ENCODE measurements at places on chromosomes 2 and 18. TPM values are rescaled to one million over a fixed set of nuclear protein-coding genes. Genes with fewer than 3 reads are reported as not detected.
A peak's percentile ranks its signal among the peaks of the same experiment; 100 is the strongest.

- no peak for DNase-seq
Measured at GRCh38 chr18:12772111-12772510, 69.3 kb downstream of the PSMG2 start.

DNA sequence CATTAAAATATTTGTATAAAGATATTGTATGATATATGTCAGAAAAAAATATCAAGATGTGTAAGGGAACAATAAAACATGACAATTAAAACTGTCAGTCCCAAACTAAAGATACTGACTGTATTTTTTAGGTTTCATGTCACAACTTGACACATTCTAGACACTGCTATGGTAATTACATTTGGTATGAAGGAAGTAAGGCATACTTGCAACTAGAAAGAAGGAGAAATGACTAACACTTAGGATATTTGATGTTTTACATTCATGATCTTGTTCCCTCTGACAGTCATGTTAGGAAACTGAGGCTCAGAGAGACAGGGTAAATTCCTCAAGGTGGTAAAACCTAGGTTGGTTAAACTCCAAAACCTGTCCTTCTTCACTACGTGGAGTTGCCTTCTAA, 68.3 kb downstream of the TMEFF2 start:
- DNase-seq = no peak

DNA sequence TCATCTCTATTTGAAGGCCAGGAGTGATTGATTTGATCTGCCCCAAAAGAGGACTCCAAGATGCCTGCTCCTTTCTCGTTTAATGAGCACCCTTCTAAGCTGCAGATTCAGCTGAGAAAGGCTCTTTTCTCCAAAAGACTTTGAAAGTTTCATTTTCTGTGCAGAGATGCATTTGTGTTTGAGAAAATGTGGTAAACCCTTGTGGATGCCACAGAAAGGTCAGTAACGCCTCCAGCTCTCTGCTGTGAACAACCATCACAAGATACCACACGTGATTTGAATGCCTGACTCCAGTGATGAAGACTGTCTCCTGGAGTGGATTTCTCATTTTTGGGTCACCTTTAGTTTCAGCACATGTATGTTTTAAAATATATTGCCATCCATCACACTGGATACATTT, 35.0 kb upstream of the CCDC85A start:
- DNase-seq = no peak

- no peak for DNase-seq
Measured at GRCh38 chr2:106642679-106643078, 155.5 kb downstream of the CD8B2 start.

GRCh38 chr2:179177694-179178093, 86.9 kb downstream of the SESTD1 start:
- no peak for DNase-seq

DNA sequence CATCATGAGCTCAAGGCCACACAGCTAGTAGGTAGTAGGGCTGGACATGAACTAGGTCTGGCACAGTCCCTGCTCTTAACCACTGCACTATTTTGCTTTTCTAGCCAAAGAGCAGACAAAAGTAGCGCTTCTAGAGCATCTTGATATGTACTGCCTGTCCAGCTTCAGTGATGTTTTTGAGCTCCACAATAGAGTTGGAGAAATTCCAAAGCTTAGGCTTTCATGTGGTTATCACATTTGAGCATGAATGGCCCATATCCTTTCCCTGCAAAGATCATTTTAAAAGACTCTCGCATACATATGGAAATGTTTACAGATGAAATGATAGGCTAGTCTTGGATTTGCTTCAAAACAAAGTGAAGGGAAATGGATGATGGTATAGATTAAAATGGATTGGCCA, 128.7 kb downstream of the MAP3K20 start:
- DNase-seq = no peak

DNA sequence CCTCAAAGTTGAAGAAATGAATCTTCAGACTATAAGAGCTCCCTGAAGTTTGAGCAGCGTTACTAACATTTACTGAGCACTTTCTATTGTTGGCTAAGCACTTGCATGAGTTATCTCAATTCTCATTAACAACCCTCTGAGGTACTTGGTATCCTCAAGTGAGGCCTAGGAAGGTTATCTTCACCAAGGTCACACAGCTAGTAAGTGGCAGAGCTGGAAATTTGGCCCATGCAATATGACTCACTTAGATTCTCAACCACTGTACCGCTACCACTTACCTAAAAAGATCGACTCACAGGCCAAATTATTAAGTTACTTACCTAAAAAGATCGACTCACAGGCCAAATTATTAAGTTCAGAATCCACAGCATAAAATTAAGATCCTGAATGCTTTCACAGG, 8.7 kb upstream of the METAP1D start:
- DNase-seq = no peak

- DNase-seq = no peak
Measured at GRCh38 chr2:143150287-143150686, 21.1 kb downstream of the ARHGAP15 start.

DNA sequence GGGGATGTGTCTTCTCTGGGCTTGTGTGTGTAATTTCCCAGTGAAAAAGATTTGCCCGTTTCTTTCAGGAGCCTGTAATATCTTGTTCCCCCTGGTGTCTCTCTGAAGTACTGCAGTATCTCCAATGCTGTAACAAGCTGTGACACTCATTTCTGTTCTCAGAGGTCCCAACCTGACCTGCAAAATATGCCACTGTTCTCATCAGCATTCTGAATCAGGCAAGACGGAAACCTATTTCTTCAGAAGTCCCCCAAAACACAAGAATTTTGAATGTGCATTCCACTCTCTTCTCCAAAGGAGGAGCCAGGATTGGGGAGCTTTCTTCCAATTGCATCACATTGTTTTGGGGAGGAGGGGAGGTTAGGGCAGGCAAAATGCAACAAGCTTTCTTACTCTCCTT, 77.0 kb upstream of the CNGA3 start:
- DNase-seq = peak; percentile 37

GRCh38 chr2:20157193-20157891, 67.6 kb downstream of the SDC1 start:
- no peak for DNase-seq

DNA sequence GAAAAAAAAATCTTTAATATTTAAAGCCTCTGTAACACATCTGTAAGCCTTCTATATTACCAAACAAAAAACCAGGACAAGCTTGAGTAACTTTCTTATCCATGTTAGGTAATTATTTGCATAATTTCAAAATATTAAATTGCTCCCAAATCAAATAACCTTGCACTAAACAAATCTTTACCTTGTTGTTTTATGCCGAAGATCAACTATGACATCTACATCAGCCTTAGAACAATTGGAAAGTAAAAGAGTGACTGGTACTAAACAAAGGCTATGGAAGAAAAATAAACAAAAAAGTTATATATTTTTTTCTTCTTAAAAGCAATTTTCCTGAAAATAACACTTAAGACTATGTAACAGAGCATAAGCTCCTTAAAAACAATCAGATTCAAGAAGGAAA, 71.2 kb upstream of the SLC25A52 start:
- DNase-seq = no peak

DNA sequence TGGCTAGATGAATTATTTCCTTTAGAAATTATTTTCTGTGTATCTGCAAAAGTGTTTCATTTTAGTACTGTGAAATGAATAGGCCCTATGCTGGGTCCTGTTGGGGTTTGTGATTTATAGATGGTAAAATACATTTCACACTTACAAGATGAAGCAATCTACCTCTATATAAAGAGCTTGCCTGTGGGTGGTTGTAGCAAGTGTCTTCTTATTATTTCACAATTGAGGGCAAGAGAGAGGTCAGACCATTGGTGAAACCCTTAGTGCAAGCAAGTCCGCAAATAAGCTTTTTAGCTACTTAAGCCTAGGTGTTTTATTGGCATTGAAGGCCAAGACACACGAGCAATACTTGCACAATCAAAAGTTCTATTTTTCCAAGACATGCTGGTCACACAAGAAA, 153.1 kb downstream of the FMNL2 start:
- no peak for DNase-seq

The CXXC1 gene
- 245 TPM for polyA plus RNA-seq

The GCFC2 gene
- polyA plus RNA-seq = 22.5 TPM

The KLHL41 gene
- 0.87 TPM for polyA plus RNA-seq

The CENPA gene
- 0.14 TPM for polyA plus RNA-seq

The CCDC102B gene
- polyA plus RNA-seq = 0.99 TPM

The TRIM54 gene
- polyA plus RNA-seq = 0.31 TPM
